ENCODE measurements at places on chromosomes 12 and 14.

DNA sequence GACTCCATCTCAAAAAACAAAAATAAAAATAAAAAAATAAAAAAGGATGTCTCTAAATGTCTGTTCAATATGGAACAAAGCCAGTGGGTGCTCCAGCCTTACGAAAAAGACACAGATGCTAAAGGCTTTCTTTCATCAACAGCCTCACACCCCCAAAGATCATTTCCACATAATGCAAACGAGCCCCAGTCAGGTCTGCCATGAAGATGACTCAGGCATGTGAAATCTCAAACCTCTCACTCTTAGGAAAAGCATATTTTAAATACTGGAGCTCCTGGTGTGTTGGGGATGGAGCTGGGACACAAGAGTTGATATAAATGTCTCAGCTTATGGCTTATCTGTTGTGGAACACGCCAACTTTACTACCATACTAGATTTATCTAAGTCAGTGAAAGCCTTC lies 49.9 kb upstream of the PLXNC1 start:
- no peak for DNase-seq

DNA sequence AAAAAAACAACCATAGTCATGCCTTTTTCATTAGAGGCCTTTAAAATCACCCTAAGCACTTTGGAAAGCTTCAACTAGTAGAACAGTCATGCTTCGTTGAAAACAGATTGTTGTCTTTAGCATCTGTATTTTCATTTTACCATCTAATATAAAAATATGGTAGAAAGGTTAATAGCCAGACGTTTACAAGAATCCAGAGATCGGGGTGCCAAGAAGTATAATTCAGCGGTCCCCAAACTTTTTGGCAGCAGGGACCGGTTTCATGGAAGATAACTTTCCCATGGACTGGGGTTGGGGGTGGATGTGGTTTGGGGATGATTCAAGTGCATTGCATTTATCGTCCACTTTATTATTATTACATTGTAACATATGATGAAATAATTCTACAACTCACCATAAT lies 138.4 kb downstream of the GLT1D1 start:
- no peak for DNase-seq

GRCh38 chr12:118061011-118061872 lies at the start of gene WSB2:
Gene WSB2, minus strand, starts transcription at chr12:118061179. Its CDS starts 131 bp downstream, at chr12:118061048.
- DNase-seq: peak; percentile 63

GRCh38 chr14:64035143-64035542 lies 182.3 kb downstream of the SYNE2 start:
- DNase-seq: no peak

DNA sequence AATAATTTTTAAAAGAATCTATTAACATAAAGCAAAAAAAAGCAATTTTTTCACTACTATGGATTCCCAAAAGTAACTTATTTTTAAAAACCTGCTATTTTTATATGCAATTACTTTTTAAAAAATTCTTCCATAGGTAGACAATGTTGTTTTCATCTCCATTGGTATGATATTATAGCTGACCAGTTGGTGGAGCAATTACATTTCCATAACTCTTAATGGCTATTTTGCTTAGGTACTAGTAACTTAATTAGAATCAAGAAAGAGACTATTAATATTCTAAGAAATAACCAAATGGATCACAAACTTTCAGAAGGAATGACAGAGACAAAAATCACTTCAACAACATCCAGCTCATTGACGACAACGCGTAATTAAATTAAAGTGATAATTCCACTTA lies 64.7 kb upstream of the PTCSC3 start:
- DNase-seq: no peak

DNA sequence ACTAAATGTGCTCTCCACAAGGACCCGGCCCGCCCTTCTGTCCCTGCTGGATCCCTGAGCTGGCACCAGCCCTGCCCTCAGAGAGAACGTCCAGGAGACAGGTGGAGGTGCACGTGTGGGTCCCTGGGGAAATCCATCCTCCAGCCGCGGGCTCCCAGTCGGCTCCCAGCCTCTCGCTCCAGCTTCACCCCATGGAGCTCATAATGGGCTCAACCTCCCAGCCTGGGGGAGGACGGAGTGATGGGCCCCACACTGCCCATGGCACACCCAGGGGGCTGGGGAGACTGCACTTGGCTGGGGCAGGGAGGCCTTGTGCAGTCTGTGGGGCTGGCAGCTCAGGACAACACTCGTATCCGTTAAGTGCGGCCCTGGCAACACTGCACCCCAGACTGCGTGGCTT lies 250.5 kb downstream of the TMEM121 start:
- DNase-seq: no peak

DNA sequence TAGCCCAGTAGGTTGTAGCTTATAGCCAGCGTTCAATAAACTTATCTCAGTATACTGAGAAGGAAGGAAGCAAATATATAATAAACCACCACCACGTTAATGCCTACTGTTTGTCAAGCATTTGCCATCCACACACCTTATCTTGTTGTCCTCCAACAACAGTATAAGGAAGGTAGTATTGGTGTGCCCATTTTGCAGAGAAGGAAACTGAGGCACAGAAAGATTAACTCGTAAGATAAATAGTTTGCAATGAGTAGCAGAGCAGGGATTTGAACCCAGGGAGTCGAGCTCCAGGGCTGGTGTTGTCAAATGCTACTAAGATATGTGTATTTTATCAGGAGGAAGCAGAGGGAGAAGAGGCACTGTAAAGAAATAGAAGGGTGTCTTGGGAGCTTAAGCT lies 27.8 kb upstream of the FOS start:
- DNase-seq: no peak

DNA sequence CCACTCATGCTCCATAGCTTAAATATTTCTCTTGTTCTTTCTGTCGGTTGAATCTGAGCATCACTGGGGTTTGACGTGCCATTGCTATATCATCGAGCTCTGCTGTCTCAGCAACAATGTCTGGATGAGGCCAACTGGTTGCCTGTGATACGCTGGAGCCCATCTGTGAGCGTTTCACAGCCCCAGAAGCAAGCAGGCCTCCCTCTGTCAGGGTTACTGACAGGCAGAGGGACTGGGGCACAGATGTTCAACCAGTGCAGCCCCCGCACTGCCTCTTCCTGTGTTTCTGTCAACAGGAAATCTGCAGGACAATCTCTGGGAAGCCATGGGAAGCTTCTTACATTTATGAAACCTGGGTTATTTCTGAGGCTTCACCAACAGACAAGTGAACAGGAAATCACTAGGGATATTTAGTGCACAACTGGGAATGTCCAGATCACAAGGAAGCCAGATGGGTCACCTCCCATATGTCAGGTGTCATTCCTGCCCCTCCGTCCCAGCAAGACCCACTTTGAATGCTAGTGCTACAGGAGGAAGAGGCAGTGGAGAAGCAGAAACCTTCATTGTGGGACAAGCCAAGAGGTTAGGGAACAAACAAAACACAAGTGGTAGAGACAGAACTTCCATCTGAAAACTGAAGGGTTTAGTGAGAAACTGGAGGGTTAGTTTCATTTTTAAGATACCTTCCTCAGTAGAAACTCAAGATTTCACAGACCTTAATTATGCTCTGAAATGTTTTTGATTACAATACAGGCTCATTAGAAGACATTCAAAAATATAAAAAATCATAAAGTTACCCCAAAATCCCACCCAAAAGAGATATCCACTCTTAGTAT lies 24.1 kb downstream of the DMAC2L start:
- DNase-seq: no peak

- DNase-seq: no peak
These were observed at the start of gene CMA1 for GRCh38 chr14:24508155-24508840. Gene CMA1, minus strand, starts transcription at chr14:24508265. Its CDS starts 30 bp downstream, at chr14:24508235.

DNA sequence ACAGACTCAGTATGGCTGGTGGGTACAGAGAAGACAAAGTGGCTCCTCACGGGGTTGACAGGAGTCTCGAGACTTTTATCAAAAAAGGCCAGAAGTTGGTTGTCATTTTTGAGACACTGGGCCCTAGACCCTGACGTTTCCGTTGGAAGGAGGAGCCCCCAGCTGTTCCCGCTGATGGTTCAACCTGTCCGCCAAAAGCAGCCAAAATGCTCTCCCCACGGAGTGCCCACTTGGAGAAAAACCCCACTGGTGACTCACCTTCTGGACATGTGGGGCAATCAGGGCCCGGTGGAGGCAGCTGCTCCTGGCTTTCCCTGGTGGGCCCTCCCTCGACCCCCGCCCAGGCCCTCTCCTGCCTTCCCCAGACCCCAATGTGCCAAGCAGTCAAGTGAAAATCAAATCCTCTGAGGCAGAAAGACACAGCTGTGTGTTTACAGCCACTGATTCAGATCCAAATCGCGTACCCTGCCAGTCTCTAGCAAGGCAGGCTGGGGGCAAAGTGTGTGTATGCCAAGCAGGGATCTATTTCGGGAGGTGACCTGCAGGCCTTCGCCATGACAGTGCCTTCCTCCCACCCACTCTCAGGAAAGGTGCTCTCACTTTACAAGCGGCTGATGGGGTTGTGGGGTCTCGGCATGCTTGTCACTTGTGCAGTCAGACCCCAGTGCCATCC lies 347.4 kb downstream of the DPF3 start:
- no peak for DNase-seq

DNA sequence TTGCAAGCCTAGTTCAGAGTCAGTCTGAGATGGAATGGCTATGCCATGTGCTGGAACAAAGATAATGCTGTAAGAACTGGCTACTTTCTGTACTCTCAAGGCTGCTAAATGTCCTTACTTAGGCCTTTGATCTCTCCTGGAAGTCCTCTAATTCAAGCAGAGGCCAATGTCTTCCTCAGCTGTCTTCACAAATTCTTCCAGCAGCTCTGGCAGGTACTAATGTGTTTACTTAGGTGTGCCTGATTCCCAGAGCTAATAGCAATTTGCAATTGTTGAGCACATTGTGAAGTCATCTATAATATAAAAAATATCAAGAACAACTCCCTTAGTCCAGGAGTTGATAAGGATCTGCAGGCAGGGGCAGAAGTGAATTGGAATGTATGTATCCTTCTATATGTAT lies 3.8 kb upstream of the MYF5 start:
- DNase-seq: no peak

GRCh38 chr12:8629486-8630033 lies 16.9 kb upstream of the AICDA start:
- DNase-seq: no peak

- no peak for DNase-seq
These were observed 40.6 kb downstream of the A2M start for GRCh38 chr12:9075138-9075535.

GRCh38 chr12:42790761-42791151 lies 201.2 kb upstream of the PRICKLE1 start:
- no peak for DNase-seq

- DNase-seq: no peak
These were observed 156.8 kb downstream of the SNAPC1 start for GRCh38 chr14:61918998-61919397.

DNA sequence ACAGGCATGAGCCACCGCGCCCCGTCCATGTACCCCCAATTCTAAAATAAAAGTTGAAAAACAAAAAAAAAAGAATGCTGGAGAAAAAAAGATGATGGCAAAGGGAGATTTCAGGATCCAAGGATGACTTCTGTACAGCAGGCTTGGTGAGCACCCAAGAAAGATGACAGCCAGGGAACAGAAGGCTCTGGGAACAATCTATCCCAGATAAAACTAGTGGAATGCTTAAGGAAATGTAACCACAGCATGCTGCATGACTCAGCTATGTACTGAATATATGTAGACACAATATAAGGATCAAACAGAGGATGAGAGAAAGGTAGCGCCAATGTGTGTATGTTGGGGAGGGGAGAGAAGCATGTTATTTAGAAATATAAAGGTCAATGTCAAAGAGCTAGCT lies 123.7 kb upstream of the TMTC1 start:
- no peak for DNase-seq

DNA sequence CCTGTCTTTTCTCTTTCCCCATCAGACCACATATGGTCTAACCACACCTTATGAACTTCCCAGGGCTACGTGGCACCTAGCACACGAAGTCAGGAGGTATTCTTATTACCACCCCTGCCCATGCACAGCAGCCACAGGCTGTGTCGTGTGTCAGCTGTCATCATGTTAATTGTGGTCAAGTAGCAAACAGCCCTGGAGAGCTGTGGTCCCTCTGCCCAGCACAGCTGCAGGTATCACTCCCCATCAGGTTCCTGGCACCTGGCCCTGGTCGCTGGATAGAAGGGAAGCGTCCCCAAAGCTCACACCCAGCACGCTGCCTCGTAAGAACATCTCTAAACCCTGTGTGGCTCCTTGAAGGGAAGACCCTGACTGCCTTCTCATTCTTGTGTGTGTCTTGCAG lies 45.4 kb downstream of the CLMN start:
- no peak for DNase-seq

GRCh38 chr14:67513631-67514108 lies 19.4 kb upstream of the PLEKHH1 start:
- no peak for DNase-seq

- no peak for DNase-seq
These were observed 45.2 kb upstream of the BAZ1A start for GRCh38 chr14:34920339-34920738.

GRCh38 chr14:104753528-104754212 lies 723 bp downstream of the SIVA1 start:
- DNase-seq: no peak

DNA sequence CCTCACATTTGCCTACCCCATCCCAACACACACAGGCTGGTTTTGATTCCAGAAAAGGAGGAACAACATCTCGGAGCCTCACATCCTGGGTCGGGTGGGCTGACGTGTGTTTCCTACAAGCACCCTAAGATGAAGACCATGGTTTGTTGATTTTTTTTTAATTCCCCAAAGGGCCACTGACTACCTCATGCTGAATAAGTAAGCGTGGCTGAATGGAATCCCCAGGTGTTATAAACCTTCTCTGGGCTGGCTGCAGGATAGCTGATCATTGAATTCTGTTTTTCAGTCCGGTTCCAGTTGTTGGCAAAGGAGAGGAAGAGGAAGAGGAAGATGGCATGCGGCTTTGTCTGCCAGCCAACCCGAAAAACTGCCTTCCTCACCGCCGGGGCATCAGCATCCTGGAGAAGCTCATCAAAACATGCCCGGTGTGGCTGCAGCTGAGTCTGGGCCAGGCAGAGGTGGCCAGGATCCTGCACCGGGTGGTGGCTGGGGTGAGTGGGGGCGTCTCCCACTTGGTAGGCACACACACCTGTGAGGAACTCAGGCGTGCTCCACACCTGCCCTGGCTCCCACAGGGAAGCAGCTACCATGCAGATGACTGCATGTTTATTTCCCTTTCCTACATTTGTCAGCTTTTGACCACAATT lies 42.0 kb downstream of the RIN3 start:
- DNase-seq: no peak

DNA sequence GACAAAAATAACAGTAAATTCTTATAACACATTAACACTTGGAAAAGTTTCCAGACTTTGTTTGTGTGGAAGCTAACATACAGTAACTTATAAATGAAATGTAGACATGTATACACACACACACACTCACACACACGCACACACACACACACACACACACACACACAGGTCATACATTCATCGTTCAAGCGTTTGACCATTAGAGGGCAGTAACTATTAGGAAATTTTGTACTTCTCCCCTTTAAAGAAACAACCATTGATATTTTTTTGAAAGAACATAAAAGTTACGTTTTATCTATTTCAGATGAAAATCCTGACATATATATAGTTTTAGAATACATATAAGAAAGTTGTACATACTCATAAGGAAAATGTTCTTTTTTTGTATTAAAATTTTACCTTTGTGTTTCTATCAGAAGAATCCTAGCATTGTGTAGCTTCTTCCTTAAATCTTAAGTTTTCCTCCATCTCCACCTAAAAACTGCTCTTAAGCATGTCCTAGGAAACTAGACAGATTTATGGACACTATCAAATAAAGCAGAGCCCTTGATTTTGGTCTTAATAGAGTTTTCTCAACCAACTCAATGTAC lies 29.0 kb downstream of the PTPRQ start:
- DNase-seq: no peak

GRCh38 chr12:88993651-88994050 lies 358.6 kb downstream of the DUSP6 start:
- no peak for DNase-seq

Data from T-helper 2 cell (primary cell).